ENCODE measurements at places on chromosomes 7 and 10.

GRCh38 chr7:151792636-151793035 is 84.3 kb downstream of the PRKAG2 start:
- no peak for DNase-seq

- no peak for DNase-seq
Measured at GRCh38 chr10:113179265-113179664, 229.2 kb downstream of the TCF7L2 start.

GRCh38 chr10:51106311-51106945 is 32.1 kb downstream of the PRKG1 start:
- DNase-seq, result no peak

DNA sequence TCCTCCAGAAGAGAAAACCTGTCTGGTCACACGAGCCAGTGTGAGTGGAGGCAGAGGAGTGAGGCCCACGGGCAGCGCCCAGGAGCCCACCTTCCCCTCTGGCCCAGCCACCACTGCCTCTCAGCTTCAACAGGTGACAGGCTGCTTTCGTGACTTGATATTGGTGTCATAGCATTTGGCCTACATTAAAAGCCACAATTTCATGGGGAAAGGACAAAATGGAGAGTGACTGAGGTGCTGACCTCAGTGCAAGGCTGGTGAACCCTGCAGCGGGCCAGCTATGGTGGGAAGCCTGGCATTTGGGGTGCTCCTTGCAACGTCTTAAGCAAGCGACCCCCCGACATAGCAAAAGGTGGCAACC is 21.3 kb downstream of the ECHDC3 start:
- no peak for DNase-seq

- no peak for DNase-seq
Measured at GRCh38 chr10:36736311-36736710, 389.1 kb upstream of the ANKRD30A start.
